ENCODE measurements at places on chromosomes 13 and 19. TPM values are rescaled to one million over a fixed set of nuclear protein-coding genes. Genes with fewer than 3 reads are reported as not detected.

DNA sequence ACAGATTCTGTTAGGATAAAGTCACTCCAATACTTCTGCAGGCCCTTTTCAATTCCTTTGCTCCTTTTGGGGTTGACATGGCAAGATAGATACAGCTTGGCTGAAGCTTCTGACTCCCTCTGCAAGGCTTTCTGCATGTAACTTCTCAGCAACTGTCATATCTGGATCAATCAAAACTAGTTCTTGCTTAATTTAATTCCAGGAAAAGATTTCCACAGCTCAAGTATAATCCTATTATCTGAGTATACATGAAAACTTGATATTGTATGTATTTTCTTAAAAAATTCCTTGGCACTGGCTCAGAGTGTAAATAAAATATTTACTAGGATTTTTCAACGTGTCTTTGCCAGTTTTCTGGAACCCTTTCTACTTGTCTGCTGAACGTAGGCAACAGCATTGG, 109.6 kb downstream of the STARD13 start:
- DNase-seq, result no peak

GRCh38 chr13:24038405-24038804, 122.1 kb upstream of the SPATA13 start:
- no peak for DNase-seq

GRCh38 chr19:13817615-13818371, 22.6 kb downstream of the ZSWIM4 start:
- DNase-seq, result no peak

Gene SELENOV
- total RNA-seq, result not detected

Gene ZIC2
- not detected for total RNA-seq

- DNase-seq, result no peak
Measured at GRCh38 chr13:108095036-108095435, 120.3 kb downstream of the LIG4 start.

Gene CGB3
- not detected for total RNA-seq

Gene CGB7
- total RNA-seq, result not detected

GRCh38 chr19:56538761-56539263, at the start of gene ZFP28:
Gene ZFP28 (plus strand): TSS chr19:56538948. CDS start chr19:56539019, 71 bp downstream.
- DNase-seq, result peak; percentile 91

Gene CCDC169
- total RNA-seq, result 0.08 TPM

DNA sequence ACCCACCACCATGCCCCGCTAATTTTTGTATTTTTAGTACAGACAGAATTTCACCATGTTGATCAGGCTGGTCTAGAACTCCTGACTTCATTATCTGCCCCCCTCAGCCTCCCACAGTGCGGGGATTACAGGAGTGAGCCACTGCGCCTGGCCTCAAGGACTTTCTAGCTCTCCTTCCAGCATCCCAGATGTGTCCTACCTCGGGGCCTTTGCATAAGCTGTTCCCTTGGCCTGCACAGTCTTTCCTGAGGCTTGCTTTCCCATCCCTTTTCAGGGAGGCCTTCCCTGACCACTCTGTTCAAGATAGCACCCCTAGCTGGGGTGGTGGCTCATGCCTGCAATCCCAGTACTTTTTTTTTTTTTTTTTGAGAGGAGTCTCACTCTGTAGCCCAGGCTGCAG, 14.3 kb upstream of the BCAM start:
- DNase-seq, result no peak

DNA sequence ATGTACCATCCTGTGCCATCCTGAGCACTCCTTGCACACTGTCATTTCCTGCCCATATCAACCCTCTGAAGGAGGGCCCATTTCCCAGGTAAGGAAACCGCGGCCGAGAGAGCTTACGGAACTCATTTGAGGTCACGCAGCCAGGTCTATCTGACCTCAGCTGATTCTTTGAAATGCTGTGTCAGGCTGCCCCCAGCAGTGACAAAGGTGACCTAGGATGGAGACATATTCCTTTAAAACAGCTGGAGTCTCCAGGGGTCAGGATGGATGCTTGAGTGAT, 42.2 kb upstream of the VSTM2B start:
- DNase-seq, result no peak

Gene ICAM1
- 6.4 TPM for total RNA-seq

Gene ATXN8OS
- total RNA-seq, result not detected

Gene GJB2
- 0.38 TPM for total RNA-seq

Gene MCEMP1
- 0.67 TPM for total RNA-seq

GRCh38 chr19:34220472-34221063, 33.8 kb upstream of the GARRE1 start:
- DNase-seq, result no peak

Gene FAM124A
- total RNA-seq, result 12.2 TPM

Gene GPR183
- 1.6 TPM for total RNA-seq

GRCh38 chr13:114225610-114226009, 9.1 kb upstream of the CDC16 start:
- DNase-seq, result no peak

Gene HSPB6
- 570 TPM for total RNA-seq

- no peak for DNase-seq
Measured at GRCh38 chr13:43905435-43906031, 25.8 kb downstream of the LACC1 start.

Gene GRIK5
- 4.0 TPM for total RNA-seq

GRCh38 chr19:677201-677600, 1.0 kb downstream of the FSTL3 start:
- DNase-seq, result peak; percentile 81

DNA sequence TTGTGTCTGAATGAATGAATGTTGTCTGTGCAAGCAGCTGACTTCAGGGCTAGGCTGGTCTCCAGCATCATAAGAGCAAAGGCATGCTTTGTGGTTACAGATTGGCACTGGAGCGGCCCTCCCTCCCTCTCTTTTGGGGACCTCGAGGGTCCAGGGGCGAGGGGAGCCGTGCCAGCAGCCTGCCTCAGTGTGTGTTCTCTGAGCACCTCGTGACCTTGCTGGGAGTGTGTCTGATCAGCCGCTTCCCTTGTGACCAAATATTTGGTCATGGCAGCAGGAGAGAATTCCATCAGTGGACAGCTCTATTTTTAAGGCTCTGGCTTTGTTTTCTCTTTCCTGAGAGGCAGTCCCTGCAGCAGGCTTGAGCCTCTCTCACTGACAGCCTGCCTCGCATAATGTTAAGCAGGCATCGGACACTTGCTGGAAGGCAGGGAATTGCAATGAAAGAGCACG, 329.7 kb downstream of the UQCRFS1 start:
- peak; percentile 63 for DNase-seq

DNA sequence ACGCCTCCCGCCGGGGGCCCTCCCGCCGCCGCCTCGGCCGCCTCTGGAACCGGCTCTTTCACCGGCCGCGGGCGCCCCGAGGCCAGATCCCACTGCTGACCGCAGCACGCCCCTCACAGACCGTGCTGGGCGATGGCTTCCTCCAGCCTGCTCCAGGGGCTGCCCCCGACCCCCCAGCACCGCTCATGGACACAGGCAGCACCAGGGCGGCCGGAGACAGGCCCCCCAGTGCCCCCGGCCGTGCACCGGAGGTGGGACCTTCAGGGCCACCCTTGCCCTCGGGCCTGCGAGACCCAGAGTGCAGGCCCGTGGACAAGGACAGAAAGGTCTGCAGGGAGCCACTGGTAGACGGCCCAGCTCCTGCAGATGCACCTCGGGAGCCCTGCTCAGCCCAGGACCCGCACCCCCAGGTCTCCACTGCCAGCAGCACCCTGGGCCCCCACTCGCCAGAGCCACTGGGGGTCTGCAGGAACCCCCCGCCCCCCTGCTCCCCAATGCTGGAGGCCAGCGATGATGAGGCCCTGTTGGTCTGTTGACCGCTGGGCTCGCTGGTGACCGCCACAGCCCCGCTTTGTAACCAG, 13.0 kb downstream of the LRP3 start:
- no peak for DNase-seq

GRCh38 chr19:52691737-52692136, 43.1 kb downstream of the ZNF611 start:
- DNase-seq, result no peak

DNA sequence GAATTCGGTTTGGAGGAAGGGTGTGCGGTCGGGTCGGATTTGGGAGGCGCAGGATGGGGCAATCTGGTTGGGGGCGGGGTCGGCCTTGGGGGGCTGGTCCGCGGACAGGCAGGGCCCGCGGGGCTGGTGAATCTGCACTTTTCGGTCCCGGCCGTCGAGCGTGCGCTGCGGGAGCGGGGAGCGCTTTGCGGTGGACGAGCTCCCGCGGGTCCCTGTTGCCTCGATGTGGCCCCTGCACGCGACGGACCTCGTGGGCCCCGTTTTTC, 11.9 kb downstream of the PEAK3 start:
- DNase-seq, result peak; percentile 79

DNA sequence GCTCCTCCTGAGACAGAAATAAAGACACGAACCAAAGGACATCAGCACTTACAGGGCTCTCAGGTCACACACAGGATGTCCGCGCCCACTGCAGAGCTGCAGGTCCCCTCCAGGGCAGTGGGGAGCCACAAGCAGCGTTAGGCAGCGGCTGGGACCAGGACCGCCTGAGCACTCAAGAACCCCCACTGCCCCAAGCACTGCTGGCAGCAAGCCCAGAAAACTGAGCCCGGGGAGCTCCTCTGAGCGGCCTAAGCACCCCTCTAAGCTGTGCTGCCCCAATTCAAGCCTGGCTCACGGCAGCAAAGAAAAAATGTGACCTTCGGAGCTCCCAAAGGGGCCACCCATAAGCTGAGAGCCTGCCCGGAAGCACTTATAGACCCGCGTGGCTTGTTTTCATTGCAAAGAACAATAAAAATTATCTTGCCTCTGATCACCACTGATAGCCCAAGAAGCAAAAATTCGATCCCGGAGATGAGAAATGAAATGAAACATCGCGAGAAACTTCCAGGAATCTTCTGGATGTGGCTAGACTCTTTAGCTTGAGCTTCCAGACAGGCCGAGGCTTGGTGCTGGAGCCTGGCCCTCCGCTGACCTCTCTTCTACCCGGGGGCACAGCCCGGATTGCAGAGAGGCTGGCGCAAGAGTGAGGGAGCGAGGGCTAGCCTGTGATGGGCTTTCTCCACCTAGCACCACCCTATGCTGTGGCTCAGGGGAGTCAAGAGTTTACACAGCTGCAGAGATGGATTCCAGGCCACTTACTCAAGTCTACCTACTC, 6.3 kb downstream of the DPP9 start:
- no peak for DNase-seq

Gene TJP3
- total RNA-seq, result not detected

Gene SIGLEC8
- total RNA-seq, result 0.13 TPM

- no peak for DNase-seq
Measured at GRCh38 chr19:32748497-32748896, 28.9 kb downstream of the TDRD12 start.

- DNase-seq, result peak; percentile 77
Measured at GRCh38 chr19:45670670-45671453, 2.8 kb downstream of the GIPR start.

Gene RXFP2
- not detected for total RNA-seq

GRCh38 chr19:54178581-54179261, 5.8 kb upstream of the TMC4 start:
- no peak for DNase-seq

DNA sequence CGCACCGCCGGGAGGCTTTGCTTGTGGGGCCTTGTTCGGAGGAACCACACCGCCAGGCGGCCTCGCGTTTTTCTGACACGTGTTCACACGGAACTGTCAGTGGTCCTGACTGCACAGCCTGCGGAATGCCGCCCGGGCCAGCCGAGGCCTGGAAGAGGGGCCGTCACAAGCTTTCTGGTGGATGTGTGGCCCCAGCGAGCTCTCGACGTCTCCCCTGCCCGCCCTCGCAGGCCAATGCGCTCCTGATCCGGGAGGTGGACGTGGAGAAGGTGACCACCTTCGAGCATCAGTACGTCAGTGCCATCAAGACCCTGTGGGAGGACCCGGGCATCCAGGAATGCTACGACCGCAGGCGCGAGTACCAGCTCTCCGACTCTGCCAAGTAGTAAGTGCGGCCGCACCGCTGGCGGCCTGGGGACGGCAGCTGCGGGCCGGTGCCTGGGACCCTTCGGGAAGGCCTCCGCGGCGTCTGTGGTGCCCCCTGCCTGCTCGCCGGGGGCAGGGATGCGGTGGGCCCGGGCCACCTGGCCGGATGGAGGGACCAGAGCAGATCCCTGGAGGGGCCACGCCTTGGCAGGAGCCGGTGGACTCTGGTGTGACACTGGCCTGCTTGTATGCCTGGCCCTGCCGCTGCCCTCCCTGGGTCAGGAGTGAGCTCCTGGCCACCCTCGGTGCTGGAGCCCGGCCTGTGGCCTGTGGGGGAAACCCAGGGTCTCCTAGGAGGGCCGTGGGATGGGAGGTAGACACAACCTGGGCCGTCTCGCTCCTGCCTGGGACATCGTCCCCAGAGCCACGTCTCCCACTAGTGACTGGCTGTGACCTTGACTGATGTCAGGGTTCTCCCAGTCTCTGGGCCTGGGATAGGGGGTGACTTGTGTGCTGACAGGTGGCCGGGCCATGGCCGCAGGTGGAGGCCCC, 19.2 kb downstream of the GNA11 start:
- DNase-seq, result no peak

Gene CCDC194
- not detected for total RNA-seq

DNA sequence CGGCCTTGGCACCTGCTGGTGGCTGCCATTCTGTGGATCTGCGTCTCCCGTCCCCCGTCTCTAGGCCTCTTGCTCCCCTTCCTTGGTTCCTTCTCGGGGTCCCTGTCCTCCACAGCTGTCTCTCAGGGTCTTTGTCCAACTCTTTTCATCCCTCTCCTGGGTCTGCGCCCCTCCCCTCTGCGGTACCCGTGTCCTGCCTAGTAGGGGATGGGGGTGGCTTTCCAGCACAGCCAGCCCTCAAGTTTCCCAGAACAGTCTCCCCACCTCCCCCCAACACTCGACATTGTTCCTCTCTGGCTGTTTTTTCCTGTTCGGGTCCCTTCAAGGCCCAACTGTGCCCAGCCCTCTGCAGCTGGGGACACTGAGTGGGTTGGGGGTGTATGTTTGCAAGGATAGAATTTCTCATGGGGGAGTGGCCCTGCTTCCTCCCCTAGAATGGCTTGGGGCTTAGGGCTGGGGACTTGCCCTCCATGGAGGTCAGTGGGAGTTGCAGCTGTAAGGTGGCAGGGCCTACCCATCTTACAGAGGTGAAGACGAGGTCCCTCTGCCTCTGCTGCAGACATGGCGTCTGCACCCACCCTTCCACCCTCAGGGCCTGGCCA, 762 bp upstream of the ADM5 start:
- no peak for DNase-seq

Gene ACER1
- total RNA-seq, result not detected

DNA sequence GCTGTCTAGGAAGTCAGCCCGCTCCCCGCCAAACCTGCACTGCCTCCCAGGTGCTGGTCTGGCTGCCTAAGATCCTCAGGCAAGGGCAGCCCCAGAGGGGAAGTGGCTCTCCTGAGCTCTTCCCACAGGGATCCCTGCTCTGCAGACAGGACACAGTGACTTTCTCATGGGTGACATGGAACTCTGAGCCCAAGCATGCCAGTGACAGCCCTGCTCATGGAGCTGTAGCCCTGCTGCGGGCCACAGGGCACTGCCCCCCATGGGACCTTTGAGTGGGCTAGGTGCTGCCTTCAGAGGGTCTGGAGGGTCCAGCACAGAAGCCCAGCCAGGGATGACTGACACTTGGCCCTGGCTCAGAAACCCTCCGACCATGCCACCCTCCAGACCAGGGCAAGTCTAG, 109.1 kb downstream of the TUBA3C start:
- no peak for DNase-seq

GRCh38 chr19:13057147-13057572, 45.5 kb downstream of the LYL1 start:
- no peak for DNase-seq

Data from Right ventricle myocardium superior (tissue), 1 donor.